Adrenal gland (tissue), 19 donors: ENCODE measurements at places on chromosomes 7 and 10. TPM values are rescaled to one million over a fixed set of nuclear protein-coding genes. Genes with fewer than 3 reads are reported as not detected.

DNA sequence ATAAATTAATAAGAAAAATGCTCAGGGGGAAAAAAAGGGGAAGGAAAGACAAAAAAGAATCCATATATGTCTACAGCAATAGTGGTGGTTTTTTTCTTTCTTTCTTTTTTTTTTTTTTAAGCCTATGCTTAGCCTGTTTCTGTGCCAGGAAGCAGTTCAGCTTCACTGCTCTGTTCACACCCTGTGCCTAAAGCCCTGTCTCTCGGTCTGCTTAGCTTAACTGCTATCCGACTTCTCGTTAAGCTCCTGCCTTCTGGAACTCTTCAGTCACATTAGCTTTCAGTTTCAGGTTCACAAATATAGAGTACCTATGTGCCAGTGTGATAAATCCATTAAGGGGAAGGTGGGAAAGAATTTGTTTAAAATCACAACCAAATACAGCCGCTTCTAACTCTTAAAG lies 26.5 kb upstream of the NRG3 start:
- no peak for DNase-seq
- H3K27me3 ChIP-seq = no peaks in the 10 kb centered on the region
- H3K4me1 ChIP-seq = no peaks in the 10 kb centered on the region
- H3K4me3 ChIP-seq = no peak overlapping the region

The PTER gene
- total RNA-seq = 20.9 TPM

DNA sequence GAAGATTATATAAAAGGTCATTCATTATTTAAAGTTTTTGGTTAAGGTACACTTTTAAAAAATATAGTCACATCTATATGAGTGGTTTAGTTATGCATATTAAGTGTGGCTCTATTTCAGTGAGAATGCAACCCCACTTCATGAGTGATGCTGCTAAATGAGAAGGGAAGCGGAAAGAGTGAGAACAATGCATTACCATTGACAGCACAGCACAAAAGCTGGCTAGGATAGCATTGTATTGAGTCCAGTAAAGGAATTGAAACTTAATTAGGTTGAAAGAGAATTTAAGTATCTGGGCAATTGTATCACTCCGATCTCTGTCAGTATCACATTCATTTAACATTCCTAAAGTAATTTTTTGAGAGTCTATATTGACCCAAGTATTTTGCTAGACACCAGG lies 13.2 kb downstream of the POM121L12 start:
- H3K27ac ChIP-seq = no peak overlapping the region
- no peaks in the 10 kb centered on the region for H3K27me3 ChIP-seq
- DNase-seq = no peak
- no peaks in the 10 kb centered on the region for H3K4me1 ChIP-seq
- no peaks in the 10 kb centered on the region for H3K36me3 ChIP-seq

GRCh38 chr7:126937171-126937570 lies 315.6 kb downstream of the GRM8 start:
- H3K27ac ChIP-seq = no peak overlapping the region
- H3K36me3 ChIP-seq = no peaks in the 10 kb centered on the region
- no peaks in the 10 kb centered on the region for H3K27me3 ChIP-seq
